ENCODE measurements at places on chromosomes 2 and 18.

GRCh38 chr2:210000464-210001324 lies 1.7 kb upstream of the RPE start:
- DNase-seq, result no peak

DNA sequence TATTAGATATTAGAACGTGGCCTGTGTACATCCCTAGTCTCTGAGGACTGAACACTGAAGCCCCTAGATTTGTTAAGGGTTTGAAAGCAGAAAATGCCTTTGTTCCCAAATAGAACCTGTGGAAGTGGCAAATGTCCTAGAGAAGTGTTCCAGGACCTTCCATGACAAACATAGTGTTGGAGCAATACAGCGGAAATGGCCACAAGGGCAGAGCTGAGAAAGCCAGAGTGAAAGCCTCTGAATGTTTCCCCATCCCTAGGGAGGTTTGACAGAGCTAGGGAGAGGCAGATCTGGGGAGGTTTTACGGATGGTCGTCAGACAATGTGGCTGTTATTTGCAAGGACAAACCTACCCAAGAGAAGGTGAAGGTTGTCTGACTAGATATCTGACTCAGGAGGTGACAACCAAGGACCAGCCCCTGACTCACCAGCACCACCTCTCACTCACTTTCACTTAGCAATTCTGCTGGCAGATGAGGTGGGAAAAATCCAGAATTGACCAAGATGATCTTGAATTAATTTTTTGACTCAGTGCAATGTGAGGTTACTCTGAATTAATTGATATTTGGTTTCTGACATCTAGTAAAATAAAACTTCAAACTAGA lies 24.1 kb downstream of the RBM43 start:
- DNase-seq, result peak; percentile 17

DNA sequence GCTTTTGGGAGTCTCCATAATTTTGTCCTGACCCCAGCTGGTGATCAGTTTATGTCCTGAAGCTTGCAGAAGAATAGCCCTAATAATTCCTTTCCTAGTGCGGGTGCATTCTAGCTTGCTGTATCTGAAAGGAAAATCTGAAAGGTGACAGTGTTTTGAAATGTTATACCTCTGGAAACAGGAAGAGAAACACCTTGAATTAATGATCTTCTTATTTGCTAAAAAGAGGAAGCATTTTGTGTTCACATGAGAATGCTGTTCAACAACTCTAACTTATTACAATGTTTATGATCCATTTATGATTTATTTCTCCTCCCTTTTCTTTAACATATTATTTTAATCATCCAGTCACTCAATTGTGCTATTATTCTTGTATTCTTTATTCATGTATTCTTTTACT lies 66.9 kb upstream of the CAVIN2 start:
- no peak for DNase-seq

GRCh38 chr2:173130496-173131465 lies 55.1 kb downstream of the MAP3K20 start:
- no peak for DNase-seq

DNA sequence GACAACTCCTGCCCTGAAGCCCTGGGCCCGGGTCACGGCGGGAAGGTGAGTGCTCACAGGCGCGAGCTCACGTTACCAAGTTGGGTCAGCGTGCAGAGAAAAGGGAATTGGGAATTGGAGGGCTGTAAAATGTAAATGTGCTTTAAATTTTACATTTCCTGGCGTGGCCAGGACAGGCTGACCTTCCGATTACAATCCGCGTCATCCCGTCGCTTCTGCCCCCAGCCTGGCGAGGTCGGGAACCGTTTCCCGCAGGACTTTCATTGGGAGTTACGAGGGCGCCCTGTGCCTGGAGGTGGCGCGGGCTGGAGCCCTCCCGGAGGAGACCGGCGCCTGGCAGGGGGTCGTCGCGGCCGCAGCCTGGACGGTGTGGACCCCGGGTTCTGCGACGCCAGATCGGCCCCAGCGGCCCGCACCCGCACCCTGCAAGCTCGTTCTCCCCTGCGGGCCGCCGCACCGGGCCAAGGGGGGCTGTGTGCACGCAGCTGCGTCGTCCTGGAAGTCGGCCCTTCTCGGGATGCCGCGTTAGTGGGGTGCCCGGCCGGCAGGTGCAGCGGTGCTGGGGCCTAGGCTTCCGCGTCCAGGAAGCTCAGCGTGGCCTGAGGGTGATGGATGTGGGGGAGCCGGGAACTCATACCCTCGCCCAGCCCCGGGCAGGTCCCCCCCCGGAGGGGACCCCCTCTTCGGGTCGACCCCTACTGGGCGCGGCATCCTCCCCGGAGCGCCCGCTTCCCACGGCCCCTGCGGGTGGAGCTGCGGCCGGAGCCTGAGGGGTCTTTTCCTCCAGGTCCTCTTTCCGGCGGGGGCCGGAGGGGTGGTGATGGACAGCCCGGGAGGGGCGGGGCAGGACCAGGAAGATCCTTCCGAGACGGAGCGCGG lies 63.9 kb downstream of the LRRFIP1 start:
- DNase-seq, result no peak

- DNase-seq, result no peak
Measured at GRCh38 chr18:7584646-7585275, 17.6 kb downstream of the PTPRM start.

GRCh38 chr2:128780434-128781080 lies 461.9 kb upstream of the HS6ST1 start:
- DNase-seq, result no peak

- peak; percentile 78 for DNase-seq
Measured at GRCh38 chr2:174603280-174603679, 5.7 kb upstream of the WIPF1 start.

DNA sequence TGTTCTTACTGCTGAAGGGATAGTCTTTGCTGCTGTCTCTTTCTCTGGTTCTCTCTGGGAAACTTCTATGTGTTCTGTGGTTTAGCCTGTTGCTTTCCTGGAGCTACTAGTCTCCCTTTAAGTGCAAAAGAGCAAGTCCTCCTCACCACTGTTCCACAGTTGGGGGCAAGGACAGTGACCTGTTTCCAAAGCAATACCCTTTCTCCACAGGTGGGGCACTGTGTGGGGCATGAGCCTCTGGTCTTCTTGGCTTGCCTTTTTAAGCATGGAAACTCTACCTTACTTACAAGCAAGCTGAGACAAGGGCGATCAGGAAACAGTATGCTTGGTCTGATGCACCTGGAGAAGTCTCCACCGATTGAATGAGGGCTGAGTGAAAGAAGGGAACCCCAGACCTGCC lies 156.7 kb downstream of the CPS1 start:
- no peak for DNase-seq

- DNase-seq, result no peak
Measured at GRCh38 chr2:161570424-161571050, 53.7 kb upstream of the SLC4A10 start.

- peak; percentile 70 for DNase-seq
Measured at GRCh38 chr2:1632002-1632348, 112.3 kb downstream of the PXDN start.

DNA sequence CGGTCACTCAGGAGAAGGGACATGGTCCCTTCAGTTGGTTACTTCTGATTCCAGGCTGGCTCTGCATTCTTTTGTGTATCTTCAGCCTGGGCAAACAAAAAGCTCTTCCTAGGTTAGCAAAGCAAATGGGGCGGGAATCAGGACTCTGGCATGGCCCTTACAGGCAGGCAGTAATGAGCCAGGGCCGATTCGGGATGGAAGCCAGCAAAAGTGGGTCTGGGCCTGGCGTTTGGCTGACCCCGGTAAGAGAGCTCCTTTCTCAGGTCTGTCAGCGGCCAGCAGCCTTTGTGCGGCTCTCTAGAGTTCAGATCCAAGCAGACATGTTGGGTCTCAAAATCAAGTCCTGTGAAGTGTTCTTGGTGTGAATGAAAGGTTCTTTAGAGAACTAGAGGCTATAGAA lies 81.5 kb upstream of the EML6 start:
- DNase-seq, result no peak
